ENCODE measurements at places on chromosomes 3 and 15.

DNA sequence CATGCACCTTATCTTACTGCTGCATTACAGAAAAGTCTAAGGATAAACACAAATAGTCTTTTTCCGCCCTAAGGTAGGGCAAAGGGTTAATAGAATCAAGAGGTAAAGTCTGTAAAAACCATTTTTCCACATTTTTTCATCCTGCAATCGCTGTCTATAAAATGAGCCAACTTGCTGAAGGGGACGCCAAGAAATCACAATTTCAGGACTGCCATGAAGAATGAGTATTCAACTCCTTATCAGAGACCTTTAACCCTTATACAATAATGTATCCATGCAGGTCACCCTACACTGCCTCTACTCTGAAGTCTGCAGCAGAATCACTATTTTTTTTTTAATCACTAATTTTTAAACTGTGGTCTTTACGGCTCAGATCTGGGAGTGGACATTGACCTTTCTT is 1.1 kb upstream of the DNAJC13 start:
- no peak for DNase-seq

DNA sequence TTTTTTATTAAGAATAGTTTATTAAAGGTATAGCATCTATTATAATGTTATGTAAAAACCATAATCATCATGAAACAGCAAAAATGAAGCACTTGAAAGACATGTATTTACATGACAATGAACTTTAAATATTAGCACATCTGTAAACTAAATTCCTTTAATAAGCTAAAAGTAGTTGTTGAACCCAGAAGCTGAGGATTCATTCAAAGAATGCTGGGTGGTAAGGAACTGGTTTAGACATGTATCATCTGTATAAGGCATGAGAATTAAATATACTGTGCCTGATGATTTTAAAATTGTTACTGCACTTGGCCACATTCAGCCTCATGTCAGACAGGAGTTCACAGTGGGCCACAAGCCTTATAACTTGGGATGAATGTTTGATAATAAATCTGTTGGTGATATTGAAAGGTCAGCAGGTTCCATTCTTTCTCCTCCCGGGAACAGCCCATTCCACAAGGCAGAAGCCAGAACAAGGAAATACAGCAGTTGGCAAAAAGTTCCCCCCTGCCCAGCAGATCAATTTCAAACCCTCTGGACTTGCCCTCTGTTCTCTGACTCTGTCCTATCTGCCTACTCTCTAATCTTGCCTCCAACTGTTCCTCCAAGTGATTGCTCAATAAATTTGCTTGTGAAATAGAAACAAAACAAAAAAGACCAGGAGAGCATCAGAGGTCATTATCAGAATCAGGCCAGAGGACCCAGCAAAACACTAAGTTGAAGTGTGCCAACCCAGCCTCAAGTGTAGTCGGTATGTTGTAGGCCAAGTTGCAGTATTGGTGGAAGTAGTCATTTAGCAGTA is 49.8 kb upstream of the TEX264 start:
- no peak for DNase-seq

GRCh38 chr15:77716632-77717332 is 84.1 kb upstream of the LINGO1 start:
- DNase-seq, result no peak

GRCh38 chr15:64197425-64197824 is 34.6 kb upstream of the PPIB start:
- no peak for DNase-seq

DNA sequence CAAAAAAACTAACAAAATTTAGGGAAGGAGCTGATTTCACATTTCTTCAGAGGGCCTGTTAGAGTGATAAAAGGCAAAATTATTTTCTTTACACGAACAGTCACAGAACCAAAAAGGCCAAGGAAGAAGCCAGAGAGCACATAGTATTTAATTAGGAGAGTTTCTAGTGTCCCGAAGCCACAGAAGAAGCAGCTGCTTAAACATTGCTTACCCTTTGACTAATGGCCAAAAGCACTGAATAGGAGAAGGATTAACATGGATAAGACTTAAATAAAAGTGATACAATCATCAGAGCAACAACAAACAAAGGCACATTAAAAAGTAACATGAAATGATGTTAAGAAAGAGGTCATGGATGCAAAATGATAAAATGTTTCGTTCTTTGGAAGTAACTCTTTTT is 98.6 kb downstream of the CHL1 start:
- no peak for DNase-seq

- DNase-seq, result no peak
Measured at GRCh38 chr3:133181392-133182150, 143.4 kb downstream of the TMEM108 start.

DNA sequence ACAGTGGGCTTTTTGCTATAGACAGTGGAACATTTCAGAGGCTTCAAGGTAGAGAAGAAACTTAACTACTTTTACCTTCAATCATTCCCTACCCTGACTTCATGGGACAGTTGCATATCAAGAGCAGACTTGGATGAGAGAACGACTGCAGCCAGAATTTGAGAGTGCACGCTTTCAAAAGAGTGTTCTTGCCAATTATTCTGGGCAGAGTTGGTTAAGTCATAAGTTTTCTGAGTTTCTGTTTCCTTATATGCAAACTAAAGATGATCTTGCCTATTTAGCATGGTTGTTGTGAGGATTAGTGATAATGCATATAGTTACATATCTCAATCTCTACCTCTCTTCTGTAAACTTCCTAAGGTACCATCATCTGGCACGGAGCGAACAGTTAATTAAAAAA is 7.6 kb downstream of the SLC9A9 start:
- no peak for DNase-seq

GRCh38 chr3:166029507-166029906 is 192.3 kb upstream of the BCHE start:
- no peak for DNase-seq

DNA sequence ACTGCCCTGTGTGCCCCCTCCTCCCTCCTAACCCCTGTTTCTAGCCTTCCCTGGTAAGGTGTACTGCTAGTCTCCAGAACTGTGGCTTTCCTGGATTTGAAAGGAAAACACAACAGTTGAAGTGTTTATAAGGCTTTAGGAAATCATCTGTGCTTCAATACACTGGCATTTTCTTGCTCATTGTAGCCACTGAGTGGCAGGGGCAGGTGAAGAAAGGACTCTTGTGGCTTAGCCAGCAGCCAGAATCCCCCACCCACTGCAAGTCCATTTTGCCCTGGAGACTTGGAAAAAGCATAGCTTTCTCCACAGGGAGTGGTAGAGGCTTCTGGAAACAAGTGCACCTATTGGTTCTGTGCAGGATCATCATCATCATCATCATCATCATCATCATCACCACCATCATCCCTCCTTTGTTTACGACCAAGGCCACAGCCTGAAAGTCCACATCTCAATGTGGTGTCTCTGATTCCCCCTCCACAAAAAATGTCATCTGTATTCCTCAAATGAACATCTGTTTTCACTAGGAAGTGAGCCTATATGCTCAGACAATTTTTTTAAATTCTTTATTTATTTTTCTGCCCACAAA is 33.4 kb downstream of the AQP9 start:
- DNase-seq, result no peak

DNA sequence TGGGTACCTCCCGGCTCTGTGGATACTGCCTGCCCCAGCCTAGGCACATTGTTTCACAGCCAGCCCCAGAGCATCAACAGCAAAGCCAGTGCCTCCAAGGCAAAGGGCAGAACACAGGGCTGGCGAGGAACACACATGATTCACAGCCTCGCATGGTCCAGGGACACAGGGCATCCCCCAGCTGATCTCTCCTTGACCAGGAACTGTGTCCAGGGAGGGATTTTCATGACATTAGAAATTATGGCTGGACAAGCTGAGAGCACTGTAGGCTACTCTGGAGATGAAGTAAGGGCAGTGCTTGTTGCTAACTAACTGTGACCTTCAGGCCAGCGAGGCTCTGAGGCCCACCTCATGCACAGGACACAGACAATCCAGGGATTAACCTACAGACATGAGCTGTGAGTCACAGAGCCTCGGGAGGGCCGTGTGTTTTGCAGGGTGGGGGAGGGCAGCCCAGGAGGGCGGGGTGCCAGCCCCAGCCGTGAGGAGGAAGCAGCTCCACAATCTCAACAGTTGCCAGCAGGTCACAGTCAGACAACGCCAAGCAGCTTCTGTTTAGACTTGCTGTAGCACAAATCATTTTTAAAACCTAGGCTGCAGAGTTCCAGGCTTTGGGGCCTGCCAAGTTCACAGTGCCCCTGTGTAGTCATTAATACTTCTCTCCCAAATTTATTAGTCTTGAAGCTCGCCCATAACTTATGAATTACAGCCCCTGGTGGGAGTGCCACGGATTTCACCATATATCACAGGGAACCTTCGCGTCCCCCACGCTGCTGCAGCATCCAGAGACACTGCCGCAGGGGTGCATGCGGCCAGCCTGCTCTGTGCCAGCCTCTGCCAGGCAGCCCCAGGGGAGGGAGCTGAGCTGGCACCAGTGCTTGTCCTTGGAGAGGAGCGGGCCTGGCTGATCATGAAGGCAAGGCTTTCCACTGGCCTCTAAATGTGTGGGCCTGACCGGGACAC is 114.7 kb downstream of the ETFA start:
- DNase-seq, result peak; percentile 64

GRCh38 chr15:31147456-31147855 is 45.9 kb upstream of the TRPM1 start:
- DNase-seq, result no peak

- DNase-seq, result no peak
Measured at GRCh38 chr3:42214064-42214463, 51.9 kb downstream of the CCK start.

DNA sequence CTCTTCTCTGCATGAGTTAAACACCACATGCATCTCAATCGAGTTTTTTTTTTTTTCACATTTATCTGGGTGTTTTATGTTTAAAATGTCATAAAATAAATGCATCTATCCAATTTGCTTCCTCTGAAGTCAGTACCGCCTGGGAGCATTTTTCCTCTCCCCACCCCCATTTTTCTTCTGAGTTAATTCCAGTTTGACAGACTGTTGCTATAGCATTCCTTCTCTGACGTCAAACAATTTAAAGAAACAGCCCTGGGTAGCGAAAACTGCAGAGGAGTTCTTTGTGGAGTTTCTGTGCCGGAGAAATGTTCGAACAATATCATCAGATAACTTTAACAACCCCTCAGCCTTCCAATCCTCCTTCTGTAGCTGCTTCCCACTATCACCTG is 900 bp upstream of the GNB4 start:
- no peak for DNase-seq

All from Right ventricle myocardium superior (tissue), 1 donor.